Activated T-helper 1 cell treated with Interleukin-2 at 50 U/mL for 16 hours (primary cell): ENCODE measurements at places on chromosomes 12 and 14.
A peak's percentile ranks its signal among the peaks of the same experiment; 100 is the strongest.

- no peak for DNase-seq
These were observed 116.9 kb upstream of the LRIG3 start for GRCh38 chr12:59036973-59037762.

- no peak for DNase-seq
These were observed 67.2 kb downstream of the CCDC88C start for GRCh38 chr14:91350483-91350812.

DNA sequence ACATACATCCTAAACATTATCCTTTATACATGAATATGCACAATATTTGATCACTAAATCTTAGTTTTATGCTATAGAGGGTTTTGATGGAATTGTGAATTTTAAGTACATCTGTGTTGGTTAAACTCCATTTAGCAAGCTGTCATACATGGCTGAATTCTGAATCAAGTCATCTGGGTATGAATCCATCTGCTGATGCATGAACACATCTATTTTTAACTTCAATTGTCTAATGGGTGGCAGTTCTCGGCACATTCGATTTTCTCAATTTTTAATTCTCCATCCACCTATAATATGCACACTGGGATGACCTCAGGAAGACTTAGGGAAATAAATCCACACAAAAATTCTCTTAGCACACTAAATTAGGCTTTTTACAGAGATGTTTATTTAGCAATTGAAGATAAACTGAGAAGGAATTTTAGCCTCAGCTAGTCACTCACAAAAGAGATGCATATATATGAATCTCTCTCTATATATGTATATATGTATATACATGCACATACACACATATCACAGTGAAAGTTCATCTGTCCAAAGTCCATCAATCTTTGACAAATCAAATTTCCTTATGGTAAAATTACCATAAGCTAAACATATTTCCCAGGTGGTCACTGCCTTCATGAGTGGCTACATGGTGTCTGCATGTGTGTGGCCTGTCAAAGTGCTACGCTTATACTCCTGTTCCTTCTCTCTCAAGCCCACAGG is 44.5 kb upstream of the VPS33A start:
- DNase-seq: no peak

- no peak for DNase-seq
These were observed 71.3 kb upstream of the SCN8A start for GRCh38 chr12:51519755-51520154.

DNA sequence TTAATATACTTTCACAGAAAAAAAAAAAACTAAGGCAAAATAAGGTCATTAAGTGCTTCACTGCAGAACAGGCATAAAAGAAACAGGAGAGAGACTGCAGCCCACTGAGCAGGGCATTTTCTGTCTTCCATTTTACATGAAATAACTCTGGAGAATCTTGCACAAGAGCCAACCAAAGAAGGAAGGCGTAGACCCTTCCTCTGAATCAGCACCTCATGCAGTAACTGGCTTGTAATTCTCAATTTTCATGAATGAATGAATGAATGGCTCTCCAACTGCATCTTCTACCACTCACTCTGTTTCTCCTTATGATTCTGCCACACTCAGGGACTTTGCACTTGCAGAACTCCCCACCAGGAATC is 102.0 kb upstream of the PPM1H start:
- no peak for DNase-seq

- DNase-seq: no peak
These were observed 80.6 kb upstream of the DAAM1 start for GRCh38 chr14:59107819-59108218.

- DNase-seq: no peak
These were observed 5.1 kb upstream of the SIX1 start for GRCh38 chr14:60654334-60654821.

DNA sequence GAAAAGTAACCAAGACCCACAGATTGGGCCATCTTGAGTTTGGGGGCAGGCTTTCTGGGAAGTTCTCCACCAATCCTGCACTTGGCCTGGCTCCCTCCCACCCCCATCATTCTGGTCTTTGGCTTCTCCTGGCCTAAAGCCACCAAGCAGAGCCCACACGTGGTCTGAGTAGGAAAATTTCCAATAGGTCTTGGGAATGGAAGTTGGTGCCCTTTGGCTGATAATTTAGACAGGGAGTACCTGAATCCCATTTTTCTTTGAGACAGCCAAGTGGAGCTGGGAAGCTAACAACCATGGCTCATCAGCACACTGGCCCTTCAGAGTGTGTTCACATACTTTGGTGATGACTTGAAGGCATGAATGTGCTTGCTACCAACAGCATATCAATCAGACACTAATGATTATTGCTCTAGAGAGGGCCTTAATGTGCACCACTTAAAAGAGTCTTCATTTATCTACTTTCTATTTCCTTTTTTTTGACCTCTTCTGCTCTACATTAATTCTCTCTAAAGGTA is 156.0 kb downstream of the EGLN3 start:
- DNase-seq: no peak

GRCh38 chr12:97493731-97494130 is 31.1 kb downstream of the RMST start:
- no peak for DNase-seq

- DNase-seq: no peak
These were observed 10.4 kb downstream of the MAP4K5 start for GRCh38 chr14:50521912-50522341.

- no peak for DNase-seq
These were observed 103.5 kb downstream of the FGD4 start for GRCh38 chr12:32502693-32503502.

- DNase-seq: no peak
These were observed 194.9 kb upstream of the RMST start for GRCh38 chr12:97267594-97268202.

DNA sequence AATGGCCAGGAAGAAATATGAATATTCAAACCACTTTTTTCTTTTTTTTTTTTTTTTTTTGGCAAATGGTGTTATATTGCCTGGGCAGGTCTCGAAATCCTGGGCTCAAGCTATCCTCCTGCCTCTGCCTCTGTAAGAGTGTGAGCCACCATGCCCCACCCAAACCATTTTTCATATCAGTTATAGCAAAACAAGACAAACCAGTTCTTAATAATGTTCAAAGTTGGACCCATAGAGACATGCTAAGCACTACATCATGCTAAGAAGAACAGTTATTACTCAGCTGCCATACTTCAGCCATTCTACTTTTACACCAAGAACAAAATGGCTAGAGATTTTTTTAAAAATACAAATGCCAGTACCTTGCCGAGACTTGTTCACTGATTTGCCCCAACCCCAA is 25.5 kb downstream of the EIF2S1 start:
- no peak for DNase-seq

- no peak for DNase-seq
These were observed 73.6 kb upstream of the CNTN1 start for GRCh38 chr12:40618636-40619035.

GRCh38 chr14:87492561-87492960 is 500.4 kb downstream of the GALC start:
- no peak for DNase-seq

- no peak for DNase-seq
These were observed 166.9 kb upstream of the DCN start for GRCh38 chr12:91349476-91349875.

- no peak for DNase-seq
These were observed 4.4 kb upstream of the HOXC9 start for GRCh38 chr12:53995378-53996239.

DNA sequence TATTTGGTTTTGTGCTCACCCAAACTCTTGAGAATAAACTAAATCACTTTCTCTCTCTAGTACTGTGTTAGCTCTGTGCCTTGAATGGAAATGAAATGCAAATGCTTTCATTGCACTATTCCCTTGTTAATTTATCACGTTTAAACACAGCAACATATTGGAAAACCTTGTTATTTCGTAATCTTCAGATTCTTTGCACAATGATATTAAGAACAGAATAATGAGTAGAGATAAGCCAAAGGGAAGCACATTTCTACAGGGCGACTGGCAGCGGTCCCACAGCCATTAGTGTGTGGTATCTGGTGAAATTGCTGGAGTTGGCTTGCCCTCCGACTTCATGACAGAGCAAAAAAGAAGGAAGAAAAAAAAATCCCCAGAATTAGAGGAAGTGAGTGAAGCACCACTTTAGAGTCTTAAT is 166.1 kb upstream of the E2F7 start:
- no peak for DNase-seq

DNA sequence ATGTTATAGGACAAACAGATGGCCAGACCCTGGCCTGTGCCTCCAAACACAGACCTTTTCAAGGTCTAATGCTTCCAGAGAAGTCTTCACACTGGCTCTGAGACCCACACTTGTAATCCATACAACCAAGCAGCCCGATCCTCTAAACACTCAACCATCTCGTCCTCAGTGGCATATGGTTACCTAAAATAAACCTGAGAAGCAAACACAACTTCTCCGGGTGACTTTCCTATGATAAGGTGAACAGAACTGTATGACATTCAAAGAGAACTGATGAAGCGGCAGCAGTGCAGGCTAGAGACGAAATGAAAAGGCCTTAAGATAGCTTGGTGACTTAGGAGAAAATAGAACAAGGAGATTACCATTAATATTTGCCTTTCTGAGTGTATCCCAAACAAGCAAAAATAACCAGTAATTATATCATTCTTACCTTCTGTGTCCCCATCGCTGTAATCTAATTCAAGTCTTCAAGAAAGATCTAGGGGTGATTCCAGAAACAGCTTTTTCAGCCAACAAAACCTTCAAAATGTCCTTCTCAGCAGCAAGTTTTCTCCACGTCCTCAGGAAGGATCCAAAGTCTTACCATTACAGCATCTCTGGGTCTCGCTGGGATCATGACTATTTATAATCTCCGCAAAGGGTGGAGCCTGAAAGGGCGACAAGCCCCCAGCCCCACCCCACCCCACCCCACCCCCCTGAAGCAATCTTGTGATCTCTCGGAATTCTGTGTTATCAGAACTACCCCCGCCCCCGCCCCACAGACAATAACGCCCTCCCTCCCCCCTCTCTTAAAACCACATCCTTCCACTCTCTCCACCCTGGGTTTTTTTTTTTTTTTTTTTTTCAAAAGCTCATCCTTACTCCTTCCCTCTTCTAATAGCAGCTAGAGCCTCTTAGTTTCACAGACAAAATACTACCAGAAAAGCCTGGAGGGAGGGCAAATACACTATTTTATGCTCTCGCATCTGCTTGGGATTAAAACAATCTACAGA is at the start of gene SLC2A3:
Gene SLC2A3 (minus strand): TSS at position 598 of the 992 bp plus-strand sequence. CDS start 153 bp downstream, at position 445.
- peak; percentile 56 for DNase-seq

DNA sequence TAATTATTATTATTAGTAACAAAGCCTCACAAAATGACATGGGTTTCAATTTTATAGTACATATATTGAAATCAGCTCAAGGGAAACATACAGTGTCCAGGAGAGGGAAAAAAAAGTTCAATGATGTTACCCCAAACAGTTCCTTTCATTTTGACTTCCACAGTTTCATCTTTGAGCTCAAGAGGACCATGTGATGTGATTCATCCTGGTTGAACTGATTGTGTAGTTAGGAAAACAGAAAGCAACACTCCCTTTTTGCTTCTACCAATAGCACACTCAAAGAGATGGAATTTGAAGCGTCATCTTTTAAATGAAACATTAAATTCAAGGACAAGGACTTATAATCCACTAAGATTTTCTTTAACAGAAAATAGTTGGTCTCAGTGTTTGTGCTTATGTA is 461.0 kb downstream of the FOXG1 start:
- no peak for DNase-seq

DNA sequence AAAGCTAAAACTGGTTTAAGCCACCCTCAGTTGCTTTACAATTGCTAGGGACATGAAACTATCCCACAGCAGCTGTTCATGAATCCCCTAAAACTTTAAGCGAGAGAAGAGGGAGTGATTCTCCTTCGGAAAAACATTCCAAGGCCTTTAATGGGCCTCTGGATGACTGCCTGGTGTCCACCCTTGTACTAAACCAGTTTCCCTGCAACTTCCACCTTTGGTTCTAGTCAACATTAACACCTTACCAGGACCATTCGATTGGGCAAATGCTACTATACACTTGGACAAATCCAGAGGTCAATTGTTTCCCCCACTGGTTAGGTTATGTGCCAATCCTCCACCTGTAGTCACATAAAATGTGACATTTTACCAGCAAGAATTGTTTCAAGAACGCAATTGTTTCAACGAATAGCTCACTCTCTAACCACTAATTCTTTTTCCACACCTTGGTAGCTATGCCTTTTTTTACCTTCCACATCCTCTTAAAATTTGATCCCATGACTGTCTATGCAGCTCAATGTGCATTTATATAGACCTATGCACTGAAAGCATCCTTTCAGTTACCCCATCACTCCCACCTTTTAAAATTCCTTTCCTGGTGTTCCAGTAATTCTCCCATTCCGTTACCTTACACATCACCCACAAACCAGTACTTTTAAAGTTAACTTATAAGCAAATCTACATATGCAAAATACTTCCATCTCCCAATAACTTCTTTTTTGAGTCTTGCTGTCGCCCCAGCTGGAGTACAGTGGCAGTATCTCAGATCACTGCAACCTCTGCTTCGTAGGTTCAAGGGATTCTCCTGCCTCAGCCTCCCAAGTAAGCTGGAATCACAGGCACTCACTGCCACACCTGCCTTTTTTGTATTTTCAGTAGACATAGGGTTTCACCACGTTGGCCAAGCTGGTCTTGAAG is 3.6 kb downstream of the UBC start:
- DNase-seq: no peak

- no peak for DNase-seq
These were observed 21.0 kb upstream of the ACSM4 start for GRCh38 chr12:7282844-7283243.

- no peak for DNase-seq
These were observed 23.4 kb downstream of the DLK1 start for GRCh38 chr14:100749967-100750597.

GRCh38 chr14:64736271-64737169 is 32.3 kb downstream of the PLEKHG3 start:
- DNase-seq: no peak

GRCh38 chr12:120121766-120122293 is 5.3 kb upstream of the RAB35 start:
- no peak for DNase-seq

- DNase-seq: no peak
These were observed 1124.6 kb downstream of the AACS start for GRCh38 chr12:126189856-126190255.

DNA sequence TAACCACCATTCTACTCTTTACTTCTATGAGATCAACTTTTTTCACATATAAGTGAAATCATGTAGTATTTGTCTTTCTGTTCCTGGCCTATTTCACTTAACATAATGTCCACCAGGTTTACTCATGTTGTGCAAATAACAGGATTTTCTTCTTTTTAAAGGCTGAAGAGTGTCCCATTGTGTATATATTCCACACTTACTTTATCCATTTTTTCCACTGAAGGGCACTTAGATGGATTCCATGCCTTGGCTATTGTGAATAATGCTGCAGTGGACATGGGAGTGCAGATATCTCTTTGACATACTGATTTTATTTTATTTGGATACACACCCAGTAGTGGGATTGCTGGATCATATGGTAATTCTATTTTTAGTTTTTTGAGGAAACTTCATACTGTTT is 181.1 kb upstream of the HMGA2 start:
- DNase-seq: no peak

- no peak for DNase-seq
These were observed 9.4 kb upstream of the COCH start for GRCh38 chr14:30864934-30865333.
